Right cardiac atrium (tissue), 5 donors: ENCODE measurements at places on chromosomes 5 and 9. TPM values are rescaled to one million over a fixed set of nuclear protein-coding genes. Genes with fewer than 3 reads are reported as not detected.

DNA sequence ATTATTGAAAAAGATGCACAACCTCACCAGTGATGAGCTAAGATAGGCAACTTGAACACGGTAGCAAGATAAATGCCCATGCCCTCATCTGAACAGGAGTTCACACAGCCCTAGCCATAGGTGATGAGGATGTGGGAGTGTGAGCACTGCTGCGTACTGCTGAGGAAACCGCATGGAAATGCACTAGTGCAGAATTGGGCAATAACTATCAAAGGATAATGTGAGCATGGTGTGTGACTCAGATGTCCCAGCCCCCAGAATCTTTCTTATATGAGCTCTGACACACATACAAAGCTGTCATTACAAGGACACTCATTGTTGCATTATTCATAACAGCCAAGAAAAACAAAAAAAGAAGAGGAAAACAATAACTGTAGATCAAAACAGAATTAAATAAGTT lies 521.2 kb downstream of the IRX1 start:
- no peak for DNase-seq

GRCh38 chr5:177390363-177391300 lies 6.4 kb downstream of the SLC34A1 start:
- DNase-seq: peak; percentile 88

- DNase-seq: no peak
These were observed 3.6 kb upstream of the CARD19 start for GRCh38 chr9:93092251-93092991.

GRCh38 chr5:465591-466403 lies 22.8 kb downstream of the EXOC3 start:
- no peak for DNase-seq

Gene MYORG
- 4.6 TPM for total RNA-seq

Gene SLC4A9
- not detected for total RNA-seq
